ENCODE measurements at places on chromosomes 13 and 19.

- no peak for DNase-seq
Observed at GRCh38 chr13:19592657-19593180, 31.4 kb upstream of the TPTE2 start.

DNA sequence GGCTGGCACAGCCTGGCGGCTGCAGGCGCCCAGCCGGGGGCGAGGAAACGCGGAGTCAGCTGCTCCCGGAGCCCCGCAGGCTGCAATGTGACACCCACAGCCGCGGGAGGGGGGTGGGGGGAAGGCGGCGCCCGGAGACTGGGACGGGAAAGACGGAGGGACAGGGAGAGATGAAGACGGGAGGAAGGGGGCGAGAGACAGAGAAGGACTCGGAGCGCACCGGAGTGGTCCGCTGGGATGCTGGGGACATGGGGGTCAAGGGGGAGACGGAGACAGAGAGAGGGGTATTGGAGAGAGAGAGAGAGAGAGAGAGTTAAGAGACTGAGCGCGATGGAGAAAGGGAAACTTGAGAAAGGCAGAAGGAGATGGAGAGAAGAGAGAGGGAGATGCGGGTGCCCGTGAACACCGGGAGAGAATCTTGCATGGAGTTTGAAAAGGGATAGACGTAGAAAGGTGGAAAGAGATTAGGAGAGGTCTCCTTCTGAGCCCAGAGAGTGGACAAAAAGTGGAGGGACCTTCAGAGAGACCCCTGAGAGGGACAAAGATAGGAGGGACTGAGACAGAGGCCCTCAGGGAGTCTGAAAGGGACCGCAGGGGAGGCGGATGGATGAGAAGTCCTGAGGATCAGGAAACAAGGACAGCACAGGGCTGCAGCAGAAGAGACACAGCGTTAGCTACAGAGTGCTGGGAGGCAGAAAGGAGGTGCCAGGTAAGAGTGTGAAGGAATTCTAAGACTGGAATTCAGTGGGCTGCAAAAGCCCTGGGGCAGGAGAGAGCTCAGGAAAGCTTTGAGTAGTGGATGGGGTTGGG lies 1.0 kb downstream of the SCN1B start:
- DNase-seq: no peak

- DNase-seq: no peak
Observed at GRCh38 chr19:16002406-16003384, 53.9 kb downstream of the OR10H4 start.

DNA sequence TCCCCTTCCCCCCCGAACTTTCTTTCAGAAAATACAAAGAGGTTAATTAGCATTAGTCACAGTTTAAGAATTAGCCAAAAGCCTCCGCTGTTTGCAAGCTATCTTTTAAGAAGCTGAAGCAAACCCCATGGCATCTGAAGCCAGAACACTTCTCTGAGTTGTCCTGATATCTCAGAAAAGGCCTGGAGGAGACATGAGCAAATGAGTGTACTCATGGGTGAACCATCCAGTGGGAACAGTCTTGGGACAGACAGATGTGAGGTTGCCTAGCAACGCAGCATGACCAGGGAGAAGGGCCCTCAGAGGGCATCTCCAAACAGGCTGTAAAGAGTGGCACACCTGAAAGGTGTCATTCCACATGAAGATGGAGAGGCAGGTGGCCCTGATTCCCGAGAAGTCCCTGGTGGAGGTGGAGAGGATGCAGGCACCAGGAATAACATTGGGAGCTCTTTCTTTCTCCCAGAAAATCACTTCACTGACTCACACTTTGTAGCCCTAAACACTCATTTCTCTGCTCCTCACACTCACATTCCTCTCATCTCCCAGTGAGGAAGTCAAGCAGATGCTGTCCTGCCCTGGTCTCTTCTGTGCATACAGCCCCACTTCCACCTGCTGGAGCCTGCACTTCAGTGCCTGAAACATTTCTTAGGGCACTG lies 87.0 kb upstream of the TSHZ3 start:
- DNase-seq: no peak

- DNase-seq: no peak
Observed at GRCh38 chr19:11225172-11225571, 14.2 kb upstream of the ANGPTL8 start.

DNA sequence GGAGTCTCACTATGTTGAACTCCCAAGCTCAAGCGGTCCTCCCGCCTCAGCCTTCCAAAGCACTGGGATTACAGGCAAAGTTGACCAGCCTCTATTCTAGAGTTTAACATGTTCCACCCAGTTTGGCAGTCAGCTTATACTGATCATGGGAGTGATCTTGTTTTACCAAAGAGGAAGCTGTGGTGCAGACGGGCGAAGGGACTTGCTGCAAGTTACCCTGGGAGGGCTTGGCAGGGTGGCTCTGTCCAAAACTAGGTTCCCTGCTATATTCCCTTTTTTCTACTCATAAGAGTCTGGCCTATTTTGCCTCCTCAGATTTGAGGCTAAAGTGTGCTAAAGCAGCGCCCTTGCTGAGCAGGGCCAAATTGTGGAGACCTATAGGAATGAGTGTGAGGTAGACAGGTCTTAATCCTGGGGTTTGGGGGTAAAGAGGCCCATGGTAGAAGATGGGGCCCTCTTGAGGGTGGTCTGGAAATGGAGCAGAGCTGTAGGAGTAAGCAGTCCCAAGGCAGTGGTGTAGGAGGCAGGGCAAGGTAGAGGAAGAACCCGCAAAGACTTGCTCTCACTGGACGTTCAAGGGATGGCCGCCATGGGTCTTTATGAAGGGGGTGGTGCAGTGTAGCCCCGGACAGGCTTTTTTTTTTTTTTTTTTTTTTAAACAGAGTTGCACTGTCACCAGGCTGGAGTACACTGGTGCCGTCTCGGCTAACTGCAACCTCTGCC lies 3.3 kb downstream of the RPS19 start:
- DNase-seq: no peak

GRCh38 chr13:21020176-21020575 lies 41.2 kb downstream of the LATS2 start:
- DNase-seq: no peak

GRCh38 chr13:77319536-77319935 lies 7.4 kb downstream of the MYCBP2 start:
- no peak for DNase-seq

GRCh38 chr13:20727856-20728255 lies 24.4 kb downstream of the IL17D start:
- DNase-seq: no peak
